ENCODE measurements at places on chromosomes 16 and 17.

- DNase-seq, result no peak
Measured at GRCh38 chr17:15403276-15403939, 62.0 kb upstream of the TEKT3 start.

DNA sequence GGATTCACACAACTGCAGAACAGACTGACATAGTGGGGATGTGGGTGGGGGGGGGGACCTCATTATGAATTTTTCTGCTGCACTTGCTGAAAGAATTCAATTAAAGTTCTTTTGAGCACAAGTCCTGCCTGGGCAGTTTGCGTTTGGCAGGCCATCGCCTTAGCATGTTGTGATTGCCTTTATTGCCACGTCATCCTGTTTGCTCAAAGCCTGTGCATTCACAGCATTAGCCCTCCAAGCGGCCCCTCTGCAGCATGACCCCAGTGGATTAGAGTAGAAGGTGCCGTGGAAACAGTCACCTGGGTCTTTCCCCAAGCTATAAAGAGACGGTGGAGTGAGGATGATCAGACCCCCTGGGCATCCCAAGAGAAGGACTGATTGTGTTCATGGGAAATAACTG is 17.2 kb downstream of the MSI2 start:
- DNase-seq, result no peak

DNA sequence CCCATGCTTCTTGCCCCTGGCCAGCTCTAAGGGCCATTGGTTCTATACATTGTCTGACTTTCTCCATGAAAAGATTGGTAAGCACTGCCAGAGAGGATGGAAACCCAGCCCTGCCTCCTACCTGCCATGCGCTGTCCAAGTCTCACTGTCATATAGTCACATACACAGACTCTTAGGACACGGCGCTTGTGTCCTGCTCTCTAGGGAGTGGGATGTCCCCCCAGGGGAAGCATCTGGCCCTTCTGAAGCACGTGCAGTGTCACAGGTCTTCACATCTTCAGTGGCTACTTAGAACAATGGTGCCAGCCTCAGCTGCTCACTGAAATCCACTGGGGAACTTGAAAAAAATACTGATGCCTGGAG is 38.7 kb downstream of the MYO18A start:
- no peak for DNase-seq

DNA sequence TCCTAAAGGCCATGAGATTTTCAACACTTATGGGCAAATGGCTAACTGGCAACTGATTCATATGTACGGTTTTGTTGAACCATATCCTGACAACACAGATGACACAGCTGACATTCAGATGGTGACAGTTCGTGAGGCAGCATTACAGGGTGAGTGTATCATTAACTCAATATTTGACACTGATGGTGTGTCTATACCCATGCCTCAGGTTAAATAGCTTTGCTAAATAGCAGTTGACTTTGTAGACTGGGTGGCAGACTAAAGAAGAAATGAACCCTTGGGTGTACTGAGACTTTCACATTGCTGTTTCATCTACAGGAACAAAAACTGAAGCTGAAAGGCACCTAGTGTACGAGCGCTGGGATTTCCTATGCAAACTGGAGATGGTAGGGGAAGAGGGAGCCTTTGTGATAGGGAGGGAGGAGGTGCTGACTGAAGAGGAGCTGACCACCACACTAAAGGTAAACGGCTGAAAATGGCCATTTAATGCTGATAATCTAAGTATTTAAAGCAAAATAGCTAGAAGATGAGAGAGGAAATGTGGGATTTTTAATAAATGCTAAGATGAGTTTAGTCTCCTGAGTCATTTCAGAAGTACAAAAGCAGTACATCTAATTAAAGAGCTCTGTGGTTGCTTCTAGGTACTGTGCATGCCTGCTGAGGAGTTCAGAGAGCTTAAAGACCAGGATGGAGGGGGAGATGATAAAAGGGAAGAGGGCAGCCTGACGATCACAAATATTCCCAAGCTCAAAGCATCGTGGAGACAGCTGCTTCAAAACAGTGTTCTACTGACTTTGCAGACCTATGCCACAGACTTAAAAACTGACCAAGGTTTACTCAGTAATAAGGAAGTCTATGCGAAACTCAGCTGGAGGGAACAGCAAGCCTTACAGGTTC is 3.0 kb downstream of the SETD6 start:
- no peak for DNase-seq

DNA sequence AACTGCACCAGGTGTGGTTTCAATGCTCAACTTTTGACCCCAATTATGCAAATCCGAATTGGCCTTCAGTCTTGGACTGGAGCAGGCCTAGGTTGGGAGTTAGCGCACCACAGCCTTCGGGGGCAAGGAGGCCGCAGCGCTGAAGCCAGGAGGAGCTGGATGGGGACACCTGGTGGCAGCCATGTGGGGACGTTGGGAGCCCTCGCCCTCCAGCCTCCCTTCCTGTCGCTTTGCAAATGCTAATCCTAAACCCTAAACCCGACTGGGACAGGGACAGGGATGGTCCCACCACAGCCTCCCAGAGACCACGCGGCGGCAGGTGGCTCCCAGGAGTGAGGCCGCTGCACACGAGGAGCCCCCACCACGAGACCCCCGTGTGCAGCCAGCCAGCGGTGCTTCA is 58.7 kb downstream of the KLHDC4 start:
- peak; percentile 42 for DNase-seq

DNA sequence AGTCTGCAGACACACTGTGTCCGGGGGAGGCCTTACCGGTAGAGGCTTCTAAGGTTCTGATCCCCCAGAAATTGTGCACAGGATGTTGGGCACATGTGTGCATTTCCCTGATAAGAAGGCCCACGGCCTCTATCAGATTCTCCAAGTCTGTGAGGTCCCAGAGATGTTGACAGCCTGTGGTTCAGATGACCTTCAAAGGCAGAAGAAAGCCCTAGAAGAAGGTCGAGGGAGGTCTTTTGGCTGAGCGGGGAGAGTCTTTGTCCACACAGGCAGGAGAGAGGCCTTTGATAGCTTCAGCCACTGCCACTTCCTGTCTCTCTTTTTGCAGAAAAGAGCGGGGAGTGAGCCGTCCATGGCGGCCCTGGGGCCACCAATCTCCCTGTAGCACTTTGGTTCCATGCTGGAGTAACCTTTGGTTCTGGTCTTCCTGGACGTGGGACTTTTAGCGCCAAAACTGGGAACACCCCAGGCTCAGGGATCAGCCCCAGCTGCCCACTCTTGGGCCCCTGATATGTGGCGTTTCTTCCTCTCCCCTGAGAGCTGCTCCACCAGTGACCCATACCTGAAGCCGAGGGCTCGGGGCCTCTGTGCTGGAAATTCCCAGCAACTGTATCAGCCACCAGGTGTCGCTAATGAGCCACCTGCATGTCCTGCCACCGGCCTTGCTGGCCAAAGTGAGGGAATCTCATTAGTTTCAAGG is 28.1 kb upstream of the LGALS9 start:
- DNase-seq, result peak; percentile 47

- no peak for DNase-seq
Measured at GRCh38 chr16:65515193-65515592, 393.3 kb upstream of the CDH11 start.

DNA sequence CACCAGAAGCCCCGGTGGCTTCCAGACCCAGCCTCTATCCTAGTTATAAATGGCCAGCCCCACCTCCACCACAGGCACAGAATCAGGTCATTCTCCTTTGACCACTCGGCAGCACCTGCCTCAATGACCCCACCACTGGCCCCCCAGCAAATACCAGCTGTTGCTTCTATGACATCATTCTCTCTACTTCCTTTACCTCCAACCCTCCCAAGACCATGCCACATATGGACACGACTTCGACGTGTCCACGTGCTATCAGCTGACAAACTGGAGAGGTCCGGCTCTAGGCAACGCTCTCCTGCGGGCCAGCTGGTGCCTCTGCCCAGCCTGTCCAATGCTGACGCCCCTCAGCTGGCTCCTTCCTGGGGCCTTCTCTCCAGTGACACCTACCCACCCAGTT is 5.9 kb downstream of the ALYREF start:
- no peak for DNase-seq

DNA sequence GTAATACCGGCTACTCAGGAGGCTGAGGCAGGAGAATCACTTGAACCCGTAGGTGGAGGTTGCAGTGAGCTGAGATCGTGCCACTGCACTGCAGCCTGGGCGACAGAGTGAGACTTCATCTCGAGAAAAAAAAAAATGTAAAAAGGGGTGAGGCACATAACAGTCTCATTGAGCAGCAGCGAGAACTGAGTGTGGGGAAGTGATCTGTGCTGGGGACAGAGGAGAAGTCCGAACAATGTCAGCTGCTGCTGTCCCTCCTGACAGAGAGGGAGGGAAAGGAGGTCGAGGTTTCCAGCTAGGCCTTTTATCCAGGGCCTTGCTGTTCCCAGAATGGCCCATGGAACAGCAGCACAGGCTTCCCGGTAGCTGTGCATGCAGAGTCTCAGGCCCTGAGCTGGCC is 14.0 kb downstream of the C16orf74 start:
- DNase-seq, result no peak

GRCh38 chr17:68424203-68424602 is 33.1 kb downstream of the WIPI1 start:
- no peak for DNase-seq

DNA sequence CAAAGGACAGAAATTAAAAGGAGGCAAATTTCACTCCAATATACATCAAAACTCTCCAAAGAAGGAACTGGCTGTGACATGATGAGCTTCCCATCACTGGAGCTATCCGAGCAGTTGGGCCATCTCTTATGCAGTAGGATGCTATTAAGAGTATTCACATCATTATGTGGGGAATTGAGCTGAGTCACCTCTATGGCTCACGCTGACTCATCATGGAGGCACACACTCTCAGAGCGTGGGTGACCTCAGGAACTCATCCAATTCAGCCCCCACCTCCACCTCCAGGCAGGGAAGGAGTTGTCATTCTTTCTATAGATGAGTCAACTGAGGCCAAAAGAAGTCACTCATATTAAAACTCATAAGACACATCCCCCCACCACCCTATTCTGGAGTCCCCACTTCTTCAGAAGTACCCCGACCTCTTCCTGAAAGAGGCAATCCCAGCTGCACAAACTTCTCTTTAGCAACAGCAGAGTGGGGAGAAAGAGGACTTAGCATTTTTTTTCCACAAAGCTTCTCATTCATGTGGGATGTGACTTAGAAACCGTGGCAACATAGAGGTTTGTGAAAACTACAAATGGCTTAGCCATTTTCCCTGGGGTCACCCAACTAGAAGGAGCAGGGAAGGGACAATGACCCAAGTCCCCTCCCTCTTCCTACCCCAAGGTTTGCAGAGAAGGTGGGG is 32.5 kb downstream of the ABCC12 start:
- DNase-seq, result no peak

GRCh38 chr17:32564325-32564724 is 77.5 kb downstream of the CDK5R1 start:
- no peak for DNase-seq

GRCh38 chr17:39365872-39366271 is 35.6 kb downstream of the FBXL20 start:
- DNase-seq, result no peak

DNA sequence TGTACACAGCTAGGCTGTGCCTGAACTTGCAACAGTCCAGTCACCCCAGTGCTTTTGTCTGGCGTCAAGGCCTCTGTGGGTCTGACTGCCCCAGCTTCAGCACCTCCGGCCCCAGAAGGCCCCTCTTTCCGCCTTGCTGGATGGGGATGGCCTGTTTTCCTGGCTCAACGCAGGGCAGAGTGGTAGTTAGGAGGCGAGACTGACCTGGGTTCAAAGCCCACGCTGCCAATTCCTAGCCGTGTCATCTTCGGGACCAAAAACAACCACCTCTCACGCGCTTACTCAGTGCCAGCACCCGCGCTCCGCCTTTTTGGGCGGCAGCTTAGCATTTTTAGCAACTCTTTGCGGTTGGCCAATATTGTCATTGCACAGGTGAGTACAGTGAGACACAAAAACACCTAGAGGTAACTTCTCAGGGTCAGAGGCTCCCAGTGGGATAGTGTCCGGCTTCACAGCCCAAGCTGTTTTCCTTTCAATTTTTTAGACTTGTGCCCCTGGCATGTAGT is 4.6 kb downstream of the MYBBP1A start:
- DNase-seq, result no peak

- DNase-seq, result no peak
Measured at GRCh38 chr17:66190738-66191592, 968 bp downstream of the CEP112 start.

DNA sequence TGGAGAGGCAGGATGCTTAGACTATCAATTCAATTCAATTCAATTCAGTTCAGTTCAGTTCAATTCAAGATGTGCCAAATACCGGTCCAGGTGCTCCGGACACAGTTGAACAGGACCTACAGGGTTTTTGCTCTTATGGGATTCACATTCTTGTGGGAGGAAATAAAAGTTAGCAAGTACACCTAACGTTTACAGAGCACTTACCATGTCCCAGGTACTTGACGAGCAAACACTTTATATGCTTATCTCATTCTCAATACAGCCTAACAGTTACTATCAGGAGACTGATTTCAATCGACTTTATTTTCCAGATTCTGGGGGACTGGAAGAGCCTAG is 467 bp upstream of the GDE1 start:
- no peak for DNase-seq

GRCh38 chr16:54290833-54291655 is 4.5 kb upstream of the IRX3 start:
- no peak for DNase-seq

- no peak for DNase-seq
Measured at GRCh38 chr16:11379420-11379819, 34.2 kb downstream of the RMI2 start.

GRCh38 chr17:48642059-48642842 is 16.1 kb upstream of the HOXB9 start:
- no peak for DNase-seq

GRCh38 chr16:70592106-70592571 is 54.2 kb upstream of the IL34 start:
- DNase-seq, result no peak

GRCh38 chr17:62950067-62950466 is 16.0 kb upstream of the TANC2 start:
- no peak for DNase-seq

DNA sequence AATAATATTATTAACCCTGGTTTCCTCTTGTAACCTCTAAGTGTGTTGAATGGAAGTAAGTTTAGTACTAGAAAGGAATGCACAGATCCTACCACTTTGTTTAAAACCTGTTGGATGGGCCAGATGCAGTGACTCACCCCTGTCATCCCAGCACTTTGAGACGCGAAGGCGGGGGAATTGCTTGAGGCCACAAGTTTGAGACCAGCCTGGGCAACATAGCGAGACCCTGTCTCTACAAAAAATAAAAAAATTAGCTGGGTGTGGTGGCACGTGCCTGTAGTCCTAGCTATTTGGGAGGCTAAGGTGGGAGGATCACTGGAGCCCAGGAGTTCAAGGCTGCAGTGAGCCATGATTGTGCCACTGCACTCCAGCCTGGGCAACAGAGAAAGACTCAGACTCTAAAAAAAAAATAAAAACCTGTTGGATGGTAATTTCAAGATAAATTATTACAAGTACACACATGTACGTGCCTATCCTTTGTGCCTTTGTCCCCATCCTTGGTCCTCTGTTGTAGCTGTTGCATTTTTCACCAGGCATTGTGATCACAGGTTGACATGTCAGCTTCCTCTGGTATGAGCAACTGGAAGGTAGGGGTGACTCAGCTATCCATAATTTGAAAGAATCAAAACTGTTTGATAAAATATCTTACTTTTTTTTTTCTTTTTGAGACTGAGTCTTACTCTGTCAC is 30.7 kb upstream of the METTL9 start:
- DNase-seq, result no peak

GRCh38 chr17:72467841-72468653 is 347.2 kb downstream of the SOX9 start:
- DNase-seq, result no peak

GRCh38 chr16:65534121-65534528 is 412.3 kb upstream of the CDH11 start:
- DNase-seq, result no peak

Measured in NT2/D1 (cell line).